HCEC 1CT (cell line): ENCODE measurements at places on chromosomes 6 and 20.

- no peak for DNase-seq
These were observed 62.6 kb upstream of the GGTLC1 start for GRCh38 chr20:24051160-24051559.

GRCh38 chr20:46709459-46710152 is at the start of gene SLC2A10:
TSS of gene SLC2A10 (plus strand) at chr20:46709649. CDS start at chr20:46709737, 88 bp downstream.
- DNase-seq, result peak; percentile 38

DNA sequence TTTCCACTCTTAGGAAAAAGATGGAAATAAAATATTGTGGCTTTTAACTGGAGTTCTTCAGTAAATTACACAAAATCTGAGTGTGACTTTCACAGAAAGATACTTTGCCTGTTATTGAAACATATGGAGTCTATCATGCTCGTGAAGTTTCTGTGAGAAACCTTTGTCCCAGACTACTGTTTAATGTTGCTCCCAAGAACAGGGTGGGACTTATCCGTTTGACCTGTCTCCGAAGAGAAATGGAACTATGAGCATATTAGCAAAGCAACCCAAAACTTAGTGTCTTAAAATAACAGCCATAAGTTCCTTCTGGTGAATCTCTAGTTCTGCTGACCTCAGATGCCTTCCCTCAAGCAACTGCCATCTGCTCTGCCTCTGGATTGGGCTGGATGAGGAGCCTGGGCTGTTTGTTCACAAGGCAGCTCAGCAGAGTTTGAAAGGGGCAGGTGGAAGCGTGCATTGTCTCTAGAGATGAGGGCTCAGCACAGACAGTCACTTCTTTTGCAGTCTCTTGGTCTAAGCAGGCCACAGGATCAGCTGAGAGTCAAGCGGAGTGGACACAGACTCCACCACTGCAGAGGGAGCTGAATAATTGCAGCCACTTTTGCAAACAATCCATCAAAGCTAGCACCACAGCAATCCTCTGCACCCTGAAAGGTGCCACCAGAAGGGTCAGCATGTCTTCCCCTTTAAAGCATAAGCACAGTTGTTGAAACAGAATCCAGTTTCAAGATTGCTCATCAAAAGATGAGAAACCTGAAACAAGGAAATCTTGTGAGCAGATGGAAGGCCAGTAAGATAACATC is 52.8 kb downstream of the MYB start:
- DNase-seq, result no peak

- no peak for DNase-seq
These were observed 243.3 kb downstream of the PRL start for GRCh38 chr6:22053391-22053997.

- no peak for DNase-seq
These were observed 77.2 kb upstream of the TPD52L1 start for GRCh38 chr6:125076482-125076742.

DNA sequence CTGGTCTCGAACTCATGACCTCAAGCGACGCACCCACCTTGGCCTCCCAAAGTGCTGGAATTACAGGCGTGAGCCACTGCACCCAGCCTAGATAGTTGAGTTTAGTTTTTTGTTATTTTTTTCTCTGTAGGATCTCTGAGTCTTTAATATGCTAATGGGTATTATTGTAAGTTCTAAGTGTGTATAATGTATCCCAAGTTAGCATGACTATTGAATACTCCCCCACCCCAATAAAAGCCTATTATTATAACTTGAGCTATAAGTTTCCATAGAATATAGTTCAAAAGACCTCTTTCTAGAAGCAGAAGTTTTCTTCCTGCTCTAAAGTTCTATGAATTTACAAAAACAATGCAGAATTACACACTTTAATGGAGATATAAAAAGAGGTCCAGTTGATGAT is 210.4 kb upstream of the MARCKS start:
- no peak for DNase-seq

DNA sequence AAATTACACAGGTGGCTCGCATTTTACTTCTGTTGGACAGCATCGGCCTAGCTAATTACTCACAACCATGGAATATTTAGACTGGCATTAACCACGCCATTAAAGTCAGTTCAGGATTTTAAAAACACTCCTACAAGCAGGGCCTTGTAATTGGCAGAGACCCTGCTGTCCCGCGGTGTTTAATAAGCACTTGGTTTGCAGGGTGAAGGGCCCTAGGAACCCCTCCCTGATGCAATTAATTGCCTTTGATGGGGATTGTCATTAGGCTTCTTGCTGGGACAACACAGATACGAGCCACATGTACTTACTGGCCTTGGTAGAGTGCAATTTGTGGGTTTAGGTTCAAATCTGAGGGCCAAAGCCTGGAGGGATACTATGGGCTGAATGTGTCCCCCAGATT is 7.8 kb upstream of the VSTM2L start:
- no peak for DNase-seq

GRCh38 chr6:159031846-159032245 is 12.9 kb downstream of the TAGAP start:
- DNase-seq, result no peak

- DNase-seq, result peak; percentile 54
These were observed 25.6 kb upstream of the PREP start for GRCh38 chr6:105428342-105428957.

- DNase-seq, result no peak
These were observed 132.8 kb upstream of the TNFAIP3 start for GRCh38 chr6:137734005-137734874.

- DNase-seq, result no peak
These were observed 130.8 kb downstream of the SOBP start for GRCh38 chr6:107620732-107621131.

- no peak for DNase-seq
These were observed 74.9 kb downstream of the MAP3K4 start for GRCh38 chr6:161066511-161066910.

- DNase-seq, result no peak
These were observed 6.3 kb upstream of the ARFGEF3 start for GRCh38 chr6:138155443-138155842.

DNA sequence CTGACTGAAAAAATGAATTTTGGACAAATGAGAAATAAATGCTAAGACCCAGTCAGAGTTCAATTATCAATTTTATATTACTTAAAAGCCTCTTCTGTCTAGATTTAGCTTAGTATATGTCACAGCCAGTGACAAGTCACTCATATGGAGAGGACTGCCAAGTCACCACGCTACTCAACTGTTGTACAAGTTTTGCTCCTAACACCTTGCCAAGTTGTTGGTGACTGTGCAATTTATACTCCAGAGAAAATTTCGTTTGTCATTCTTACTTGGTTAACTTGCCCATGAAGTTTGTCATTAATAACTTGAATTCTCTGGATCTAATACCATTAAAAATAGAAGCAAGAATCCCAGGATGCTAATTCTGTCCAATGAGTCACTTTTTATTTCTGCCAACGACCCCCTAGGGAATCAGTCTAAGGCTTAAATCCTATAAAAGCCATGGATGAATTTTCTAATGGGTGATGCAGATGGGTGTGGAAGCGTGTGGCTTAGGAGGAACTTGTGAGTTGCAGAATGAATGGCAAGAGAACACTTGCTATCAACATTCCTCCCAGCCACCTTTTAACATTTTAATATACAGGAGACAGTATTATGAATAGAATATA is 30.4 kb upstream of the FBXO30 start:
- no peak for DNase-seq

DNA sequence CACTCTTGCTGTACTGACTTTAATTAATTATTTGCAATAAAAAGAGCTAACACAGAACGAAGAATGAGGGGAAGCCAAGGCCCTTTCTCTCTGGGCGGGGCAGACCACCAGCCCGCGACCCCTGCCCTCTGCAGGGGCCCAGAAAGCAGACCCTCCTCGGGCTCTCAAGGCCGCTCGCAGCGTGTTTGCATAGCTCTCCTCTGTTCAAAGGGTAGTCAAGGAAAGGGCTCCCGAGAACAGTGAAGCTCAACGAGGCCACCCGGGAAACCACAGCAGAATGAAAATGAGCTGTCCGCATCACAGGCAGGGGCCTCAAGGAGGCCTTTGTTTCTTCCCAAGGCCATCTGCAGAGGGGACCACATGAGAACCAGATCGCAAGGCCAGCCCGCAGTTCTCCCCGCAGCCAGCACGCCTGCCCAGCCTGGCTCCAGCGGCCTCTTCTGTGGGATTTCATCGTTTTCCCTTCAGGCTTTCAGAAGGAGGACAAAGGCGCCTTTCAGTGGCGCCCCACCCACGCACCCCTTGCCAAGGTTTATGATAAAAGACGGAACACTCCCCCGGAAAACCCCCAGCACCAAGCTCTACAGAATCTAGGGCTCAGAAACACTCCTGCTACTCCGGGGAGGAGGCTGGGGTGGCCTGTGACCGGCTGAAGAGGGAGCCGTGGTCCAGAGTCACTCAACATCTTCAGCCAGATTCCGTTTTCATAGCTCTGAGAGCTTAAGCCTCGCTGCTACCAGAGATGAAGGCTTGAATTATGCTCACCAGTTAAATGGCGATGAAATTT is 25.3 kb downstream of the ACSS1 start:
- no peak for DNase-seq

GRCh38 chr20:63979557-63980316 is at the start of gene SAMD10:
TSS of gene SAMD10 (minus strand) at chr20:63979642. CDS start at chr20:63979467, 175 bp downstream.
- DNase-seq, result no peak

- DNase-seq, result no peak
These were observed 183.1 kb upstream of the CITED2 start for GRCh38 chr6:139557547-139557946.

DNA sequence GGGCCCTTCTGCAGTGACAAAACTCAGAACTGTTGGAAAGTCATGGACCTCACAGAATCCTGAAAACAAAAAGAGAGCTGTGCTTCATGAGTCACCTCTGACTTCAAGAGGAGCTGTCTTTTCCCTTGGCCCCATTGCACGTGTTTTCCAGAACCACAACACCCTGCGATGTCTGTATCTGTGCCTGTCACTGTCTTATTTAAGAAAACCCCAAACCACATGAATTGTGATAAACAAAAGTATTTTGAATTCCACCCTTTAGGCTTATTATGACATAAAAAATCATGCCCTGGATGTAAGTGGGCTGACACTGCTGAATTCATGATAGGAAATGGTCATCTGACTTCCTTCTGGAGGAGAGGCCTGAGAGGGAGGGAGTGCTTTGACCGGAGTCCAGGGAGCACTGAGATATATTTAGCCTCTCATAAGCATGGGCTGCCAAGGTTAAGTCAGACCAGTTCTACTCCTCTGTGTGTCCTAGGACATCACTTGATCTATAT is 96.4 kb upstream of the DUSP22 start:
- DNase-seq, result peak; percentile 12

GRCh38 chr20:56995635-56996075 is 270.8 kb downstream of the BMP7 start:
- DNase-seq, result no peak

GRCh38 chr6:168228676-168229367 is 90.8 kb downstream of the DACT2 start:
- no peak for DNase-seq

DNA sequence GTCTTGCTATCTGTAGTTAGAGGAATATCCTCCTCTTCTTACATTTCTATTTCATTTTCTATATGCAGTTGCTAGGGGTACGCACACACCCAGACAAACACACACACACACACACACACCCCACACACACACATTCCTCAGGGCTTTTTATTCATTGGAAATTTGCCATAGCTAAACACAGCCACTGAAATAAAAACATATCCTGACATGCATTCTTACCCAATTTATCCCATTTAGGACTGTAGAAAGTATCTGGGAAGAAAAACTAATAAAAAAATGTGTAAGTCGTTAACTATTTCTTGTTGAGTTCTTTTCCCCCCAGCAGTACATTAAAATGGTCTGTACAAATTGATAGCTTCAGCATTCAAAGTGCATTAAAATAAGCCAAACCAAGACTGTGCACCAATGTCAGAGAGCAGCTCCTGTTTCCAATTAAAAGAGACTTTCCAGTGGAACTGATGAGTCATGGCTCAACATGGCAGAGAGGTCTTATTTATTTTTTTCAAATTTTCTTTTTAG is 357.9 kb upstream of the AGPAT4 start:
- no peak for DNase-seq

DNA sequence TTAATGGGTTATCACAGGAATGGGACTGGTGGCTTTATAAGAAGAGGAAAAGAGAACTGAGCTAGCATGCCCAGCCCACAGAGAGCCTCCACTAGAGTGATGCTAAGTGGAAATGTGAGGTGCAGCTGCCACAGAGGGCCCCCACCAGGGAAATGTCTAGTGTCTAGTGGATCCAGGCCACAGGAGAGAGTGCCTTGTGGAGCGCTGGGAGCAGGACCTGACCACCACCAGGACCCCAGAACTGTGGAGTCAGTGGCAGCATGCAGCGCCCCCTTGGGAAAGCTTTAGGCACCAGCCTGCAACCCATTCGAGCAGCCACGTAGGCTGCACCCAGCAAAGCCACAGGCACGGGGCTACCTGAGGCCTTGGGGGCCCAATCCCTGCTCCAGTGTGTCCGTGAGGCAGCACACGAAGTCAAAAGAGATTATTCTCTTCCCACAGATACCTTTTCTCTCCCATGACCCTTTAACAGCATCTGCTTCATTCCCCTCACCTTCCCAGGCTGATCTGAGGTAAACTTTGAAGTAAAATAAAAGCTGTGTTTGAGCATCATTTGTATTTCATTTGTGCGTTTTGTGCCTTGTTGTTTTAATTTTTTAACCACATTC is 4.4 kb downstream of the HLA-E start:
- DNase-seq, result no peak

- no peak for DNase-seq
These were observed 79.8 kb upstream of the SCAF8 start for GRCh38 chr6:154653385-154653784.

DNA sequence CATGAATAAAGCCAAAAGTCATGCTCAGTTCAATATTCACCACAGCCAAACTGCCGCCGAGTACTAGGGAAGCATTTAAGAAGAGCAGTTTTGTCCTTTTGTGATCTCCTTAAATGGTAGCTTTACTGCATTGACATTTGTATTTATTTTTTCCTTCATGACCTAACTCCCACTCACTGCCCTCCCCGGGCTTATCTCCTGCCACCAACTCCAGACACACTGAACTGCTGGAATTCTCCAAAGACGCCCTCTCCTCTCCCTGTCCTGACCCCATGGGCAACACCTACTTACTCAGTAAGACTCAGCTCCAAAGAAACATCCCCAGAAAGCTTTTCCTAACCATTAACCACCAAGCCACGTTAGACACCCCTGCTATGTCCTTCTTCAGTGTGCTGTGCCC is 48.5 kb upstream of the CNKSR3 start:
- DNase-seq, result no peak

- no peak for DNase-seq
These were observed 167.9 kb downstream of the NRN1 start for GRCh38 chr6:5838656-5839396.

DNA sequence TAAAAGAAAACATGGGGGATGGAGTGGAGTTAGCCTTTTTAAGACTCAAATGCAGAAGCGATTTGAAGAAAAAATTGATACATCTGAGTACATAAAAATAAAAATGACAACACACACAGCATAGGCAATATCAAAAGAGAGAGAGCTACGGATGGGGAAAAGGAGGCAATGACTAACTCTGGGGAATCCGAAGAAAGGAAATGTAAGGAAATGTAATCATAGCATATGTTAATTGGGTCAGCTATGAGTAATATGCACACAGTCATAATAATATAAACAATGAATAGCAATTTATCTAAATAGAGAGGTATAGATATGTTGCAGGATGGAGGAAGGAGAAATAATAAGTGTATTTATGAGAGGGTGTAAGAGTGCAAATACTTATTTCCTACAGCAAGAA is 83.4 kb downstream of the NOL4L start:
- DNase-seq, result peak; percentile 79

- DNase-seq, result no peak
These were observed 123.7 kb upstream of the EXOC2 start for GRCh38 chr6:816510-817084.
